ENCODE measurements at places on chromosomes 16 and 17.

GRCh38 chr17:77200711-77201110 is 59.9 kb downstream of the SEC14L1 start:
- DNase-seq = no peak

DNA sequence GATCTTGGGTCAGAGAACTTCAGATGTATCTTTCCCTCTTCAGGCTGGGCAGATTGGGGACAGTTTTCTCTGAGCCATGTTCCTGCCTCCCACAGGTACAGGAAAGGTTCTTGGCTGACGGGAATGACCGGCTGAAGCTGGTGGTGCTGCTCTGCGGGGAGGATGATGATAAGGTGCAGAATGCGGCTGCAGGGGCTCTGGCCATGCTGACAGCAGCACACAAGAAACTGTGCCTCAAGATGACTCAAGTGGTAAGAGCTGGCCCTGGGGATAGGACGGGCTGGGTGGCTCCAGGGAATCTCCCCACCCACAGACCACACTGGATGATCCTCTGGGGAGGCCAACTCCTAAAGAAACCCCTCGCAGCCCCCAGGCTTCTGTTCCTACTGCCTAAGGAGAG is 10.9 kb downstream of the SLC35G3 start:
- DNase-seq = no peak

- no peak for DNase-seq
Measured at GRCh38 chr17:80481284-80482057, 5.1 kb upstream of the NPTX1 start.

DNA sequence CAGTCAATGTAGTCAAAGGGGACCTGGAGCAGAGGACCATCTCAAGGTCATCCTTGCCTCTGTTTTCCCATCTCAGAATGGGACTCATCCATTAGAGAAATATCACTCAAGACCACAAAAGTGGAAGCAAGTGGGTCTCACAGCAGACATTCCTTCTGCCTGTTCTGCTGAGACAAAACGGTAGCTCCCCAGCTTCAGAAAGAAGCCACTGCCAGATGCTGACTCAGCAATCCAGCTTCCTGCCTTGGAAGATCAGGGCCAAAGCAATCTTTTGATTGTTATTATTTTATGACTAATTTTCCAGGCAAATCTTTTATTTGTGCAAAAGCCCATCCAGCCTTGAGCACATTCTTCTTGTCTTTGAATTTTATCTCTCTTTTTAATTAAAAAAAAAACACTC is 86.8 kb downstream of the CCT6B start:
- no peak for DNase-seq

GRCh38 chr17:148757-149156 is 11.4 kb downstream of the SCGB1C2 start:
- no peak for DNase-seq

GRCh38 chr16:27244363-27244755 is 24.2 kb downstream of the NSMCE1 start:
- no peak for DNase-seq
